Sigmoid colon (tissue), 7 donors: ENCODE measurements at places on chromosomes 13 and 19. TPM values are rescaled to one million over a fixed set of nuclear protein-coding genes. Genes with fewer than 3 reads are reported as not detected.

Gene FGF14
- 1.2 TPM for total RNA-seq

Gene SBK3
- 0.36 TPM for total RNA-seq

Gene SERTM1
- total RNA-seq = 0.36 TPM

Gene TNNI3
- not detected for total RNA-seq

Gene CLN5
- total RNA-seq = 25.5 TPM

Gene ZNF649
- 10.5 TPM for total RNA-seq

Gene IL12RB1
- 2.2 TPM for total RNA-seq

GRCh38 chr13:71021825-71022422 lies 845.1 kb downstream of the DACH1 start:
- no peak for DNase-seq

- no peak for DNase-seq
Observed at GRCh38 chr19:42081584-42082203, 5.7 kb downstream of the ZNF574 start.

GRCh38 chr13:33615436-33615835 lies 202.5 kb upstream of the RFC3 start:
- DNase-seq = no peak

- DNase-seq = peak; percentile 83
Observed at GRCh38 chr13:32426990-32427851, 709 bp downstream of the N4BP2L1 start.

- DNase-seq = no peak
Observed at GRCh38 chr19:3054972-3055740, 7.1 kb downstream of the TLE5 start.

DNA sequence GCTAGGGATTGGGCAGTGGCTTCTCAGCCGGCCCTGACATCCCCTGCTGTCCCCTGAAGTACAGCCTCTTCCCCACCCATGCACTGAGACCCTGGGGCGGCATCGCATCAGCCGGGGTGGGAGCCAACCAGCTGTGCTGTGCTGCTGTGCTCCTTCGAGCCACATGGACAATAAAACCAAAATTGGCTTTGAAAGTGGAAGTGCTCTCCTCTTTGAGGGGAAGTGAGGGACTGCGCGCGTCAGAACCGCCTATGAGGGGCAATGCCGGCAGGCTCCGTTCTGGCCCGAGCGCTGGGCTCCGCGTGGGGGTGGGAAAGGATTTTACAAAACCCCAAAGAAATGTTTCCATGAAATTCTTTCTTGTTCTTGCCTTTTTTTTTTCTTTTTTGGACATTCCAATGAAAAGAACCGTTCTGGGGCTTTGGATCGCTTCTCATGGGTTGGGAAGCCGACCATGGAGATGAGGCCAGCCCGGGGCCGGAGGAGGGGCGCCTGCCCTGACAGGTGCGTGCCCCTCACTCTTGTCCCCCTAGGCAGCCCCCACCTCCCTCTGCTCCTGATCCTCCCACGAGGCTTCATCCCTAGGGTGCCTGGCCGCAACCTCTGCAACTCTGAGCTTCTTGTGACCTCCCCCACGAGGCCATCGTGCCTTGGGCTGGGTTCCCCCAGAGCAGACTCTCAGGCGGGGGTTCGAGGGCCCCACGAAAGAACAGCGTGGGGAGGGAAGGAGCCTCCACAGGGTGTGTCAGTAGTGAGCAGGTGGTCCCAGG lies 22.6 kb downstream of the KLHL26 start:
- no peak for DNase-seq

DNA sequence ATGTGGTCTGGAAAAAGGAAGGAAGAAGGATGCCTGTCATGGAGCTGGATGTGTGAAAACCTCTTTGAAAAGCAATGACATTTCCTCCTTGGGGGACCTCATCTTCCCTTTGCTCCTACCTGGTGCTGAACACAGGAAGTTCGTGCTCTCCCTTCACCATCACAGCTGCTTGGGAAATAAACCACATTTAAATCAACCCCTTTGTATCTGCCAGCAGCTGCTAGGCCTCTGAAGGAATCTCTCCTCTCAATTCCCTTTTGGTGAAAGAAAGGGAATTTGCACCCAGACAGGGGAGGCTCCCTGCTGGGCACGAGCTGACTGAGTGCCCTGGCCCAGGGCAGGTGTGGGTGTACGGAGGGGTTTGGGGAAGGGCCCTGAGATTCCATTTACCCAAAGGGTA lies 437.7 kb downstream of the TSHZ3 start:
- no peak for DNase-seq

GRCh38 chr13:23928985-23929384 lies 31.7 kb upstream of the C1QTNF9B start:
- DNase-seq = no peak

DNA sequence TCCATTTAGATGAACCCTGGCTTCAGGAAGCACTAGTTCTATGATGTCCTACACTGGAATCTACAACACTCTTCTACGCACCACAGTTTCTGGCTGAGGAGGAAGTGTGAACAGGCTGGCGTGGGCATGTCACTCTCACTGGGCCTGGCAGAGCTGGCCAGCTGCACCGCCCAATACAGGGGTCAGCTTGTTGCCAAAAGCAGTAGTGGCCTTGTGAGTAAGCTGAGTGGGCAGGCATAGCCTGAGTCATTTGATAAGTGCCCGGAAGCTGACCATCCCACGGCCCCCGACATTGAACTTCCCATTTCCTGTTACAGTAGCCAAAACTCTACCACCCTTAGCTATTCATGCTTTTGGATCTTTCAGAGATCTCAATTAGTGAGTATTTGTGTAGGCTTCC lies 240.9 kb upstream of the SERP2 start:
- DNase-seq = peak; percentile 74

- no peak for DNase-seq
Observed at GRCh38 chr13:37481011-37481884, 117.3 kb downstream of the POSTN start.

DNA sequence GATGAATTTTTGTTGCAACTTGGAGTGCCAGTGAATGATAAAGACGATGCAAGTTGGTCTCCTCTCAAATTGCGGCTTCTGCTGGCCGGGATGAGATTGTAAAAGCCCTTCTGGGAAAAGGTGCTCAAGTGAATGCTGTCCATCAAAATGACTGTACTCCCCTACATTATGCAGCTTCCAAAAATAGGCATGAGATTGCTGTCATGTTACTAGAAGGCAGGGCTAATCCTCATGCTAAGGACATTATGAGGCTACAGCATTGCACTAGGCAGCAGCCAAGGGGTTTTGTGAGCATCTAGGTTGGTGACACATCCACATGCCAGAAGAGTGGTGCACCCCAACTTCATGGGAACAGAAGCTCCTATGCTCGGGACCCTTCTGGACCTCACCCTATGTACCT lies 22.2 kb upstream of the KLF5 start:
- no peak for DNase-seq

DNA sequence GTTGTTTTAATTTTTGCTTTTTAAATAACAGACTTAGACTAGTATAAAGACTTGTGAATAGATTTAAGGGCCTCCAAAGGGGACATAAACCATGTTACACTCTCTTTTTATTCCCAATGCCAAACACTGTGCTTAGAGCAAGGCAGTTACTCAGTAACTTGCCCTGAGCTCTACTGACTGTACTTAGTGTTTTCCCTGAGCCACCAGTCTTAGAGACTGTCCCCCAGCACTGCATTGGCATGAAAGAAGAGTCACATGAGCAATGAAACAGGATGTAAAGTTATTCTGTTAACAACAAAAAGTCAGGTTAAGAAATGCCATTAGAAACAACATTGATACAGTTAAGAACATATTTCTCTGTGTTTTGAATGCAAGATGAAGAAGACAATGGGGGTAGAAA lies 187.9 kb downstream of the TBC1D4 start:
- DNase-seq = no peak

GRCh38 chr13:43054803-43055802 lies 31.7 kb downstream of the DNAJC15 start:
- no peak for DNase-seq

DNA sequence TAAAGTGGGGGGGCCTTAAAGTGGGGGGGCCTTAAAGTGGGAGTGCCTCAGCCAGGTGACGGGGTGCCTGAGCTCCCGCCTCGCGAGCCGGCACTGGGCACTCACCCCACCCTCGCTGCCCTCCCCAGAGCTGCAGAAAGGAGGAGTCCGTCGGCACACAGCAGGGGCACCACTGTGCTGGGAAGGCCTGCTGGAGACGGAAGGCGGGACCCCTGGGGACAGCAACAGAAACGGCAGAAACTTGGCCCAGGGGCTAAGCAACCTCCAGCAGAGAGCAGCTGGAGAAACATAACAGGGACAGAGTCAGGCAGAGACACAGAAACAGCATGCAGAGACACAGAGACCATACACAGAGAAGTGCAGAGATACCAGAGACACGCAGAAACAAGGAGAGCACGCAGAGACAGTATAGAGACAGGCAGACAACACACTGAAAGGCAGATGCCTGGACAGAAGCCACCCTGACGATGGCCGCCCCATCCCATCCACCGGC lies 7.9 kb downstream of the CFD start:
- DNase-seq = no peak

DNA sequence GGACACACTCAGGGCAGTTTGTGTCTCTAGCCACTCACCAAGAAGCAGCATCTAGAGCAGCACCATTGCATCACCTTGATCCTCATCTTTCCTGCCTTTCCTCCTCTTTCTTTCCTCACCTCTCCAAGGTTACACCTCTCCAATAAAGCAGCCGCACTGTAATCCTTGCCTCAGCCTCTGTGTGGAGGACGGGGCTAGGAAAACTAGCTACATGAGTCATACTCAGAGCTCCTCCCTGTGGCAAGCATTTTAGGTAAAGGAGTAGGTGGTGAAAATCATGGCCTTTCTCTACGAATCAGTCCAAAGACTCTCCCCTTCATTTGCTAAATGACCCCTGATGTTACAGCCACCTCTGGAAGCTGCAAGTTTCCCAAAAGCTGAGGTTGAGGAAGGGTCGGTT lies 108.9 kb downstream of the DNAJC15 start:
- no peak for DNase-seq

DNA sequence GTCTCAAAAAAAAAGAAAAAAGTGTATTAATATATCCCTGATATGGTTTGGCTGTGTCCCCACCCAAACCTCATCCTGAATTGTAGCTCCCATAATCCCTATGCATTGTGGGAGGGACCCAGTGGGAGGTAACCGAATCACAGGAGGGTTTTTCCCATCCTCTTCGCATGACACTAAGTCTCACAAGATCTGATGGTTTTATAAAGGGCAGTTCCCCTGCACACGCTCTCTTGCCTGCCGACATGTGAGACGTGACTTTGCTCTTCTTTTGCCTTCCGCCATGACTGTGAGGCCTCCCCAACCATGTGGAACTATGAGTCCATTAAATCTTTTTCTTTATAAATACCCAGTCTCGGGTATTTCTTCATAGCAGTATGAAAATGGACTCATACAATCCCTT lies 17.7 kb downstream of the STK24 start:
- DNase-seq = peak; percentile 40

- DNase-seq = no peak
Observed at GRCh38 chr13:63305641-63306133, 1890.0 kb upstream of the PCDH20 start.

- no peak for DNase-seq
Observed at GRCh38 chr19:35207391-35207871, 21.1 kb downstream of the FAM187B start.

DNA sequence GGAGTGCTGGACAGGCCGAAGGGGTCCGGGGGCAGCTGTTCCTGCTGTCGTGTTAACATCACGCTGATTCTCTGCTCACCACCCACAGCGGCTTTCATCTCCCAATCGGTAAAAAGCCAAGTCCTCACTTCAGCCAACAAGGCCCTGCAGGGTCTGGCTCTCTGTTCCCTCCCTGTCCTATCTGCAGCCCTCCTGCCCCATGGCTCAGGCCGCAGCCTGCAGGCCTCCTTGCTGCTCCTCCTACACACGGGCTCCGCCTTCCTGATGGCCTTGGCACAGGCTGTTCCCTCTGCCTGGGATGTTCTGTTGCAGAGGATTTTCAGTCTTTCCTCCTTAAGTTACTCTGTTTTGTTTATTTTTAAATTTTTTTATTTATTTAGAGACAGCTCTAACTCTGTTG lies 22.2 kb downstream of the FUZ start:
- DNase-seq = peak; percentile 80

DNA sequence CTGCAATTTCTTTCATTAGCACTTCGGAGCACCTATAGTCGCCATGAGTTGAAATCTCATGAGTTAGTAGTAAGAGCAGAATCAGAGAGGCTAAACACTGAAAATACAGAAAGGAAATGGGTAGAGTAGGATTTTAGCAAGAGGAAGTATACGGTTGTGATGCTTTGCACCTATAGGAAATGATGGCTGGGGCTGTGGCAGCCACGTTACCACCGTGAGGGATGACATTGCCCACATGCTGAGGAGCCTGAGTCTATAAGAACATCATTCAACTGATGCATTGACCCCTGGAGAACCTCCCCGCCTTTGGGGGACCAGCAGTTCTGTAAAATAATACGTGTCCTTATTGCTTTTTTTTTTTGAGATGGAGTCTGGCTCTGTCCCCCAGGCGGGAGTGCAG lies 20.4 kb downstream of the FAM187B start:
- no peak for DNase-seq

GRCh38 chr13:87590518-87590917 lies 80.7 kb upstream of the SLITRK5 start:
- DNase-seq = no peak

DNA sequence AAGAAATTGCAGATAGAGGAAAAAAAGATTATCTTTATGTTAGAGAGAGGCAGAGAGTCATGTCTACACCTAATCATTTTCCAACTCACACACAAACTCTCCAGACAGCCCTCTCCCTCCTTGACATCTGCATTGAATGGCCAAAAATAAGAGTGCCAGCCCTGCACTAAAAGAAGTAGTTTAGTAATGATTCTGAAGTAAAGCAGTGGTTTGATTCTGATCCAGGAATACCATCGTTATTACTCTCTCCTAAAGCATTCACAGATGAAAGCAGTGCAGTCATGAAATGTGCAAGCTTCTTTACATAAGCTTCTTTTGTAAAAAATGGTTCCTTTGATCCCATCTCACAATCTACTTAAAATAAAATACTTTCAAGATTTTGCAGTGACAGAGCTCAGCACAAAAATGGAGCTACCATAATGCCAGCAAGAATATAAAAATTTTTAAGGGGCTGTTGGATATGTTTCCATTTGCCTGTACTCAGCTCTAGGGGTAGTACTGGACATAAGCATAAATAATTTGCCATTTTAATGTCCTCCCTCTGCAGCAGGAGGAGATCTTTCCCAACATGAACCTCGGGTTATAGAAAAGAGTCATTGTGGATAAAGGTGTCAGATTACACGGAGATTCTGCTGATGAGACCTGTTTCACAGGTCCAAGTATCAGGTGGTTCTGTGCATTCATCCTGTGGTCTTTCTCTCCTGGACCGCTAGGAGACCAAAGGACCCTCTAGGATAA lies 406.3 kb downstream of the DCT start:
- DNase-seq = no peak

- DNase-seq = no peak
Observed at GRCh38 chr19:41325640-41325946, 15.6 kb downstream of the CCDC97 start.

- DNase-seq = no peak
Observed at GRCh38 chr13:67238861-67239260, 8.7 kb upstream of the PCDH9 start.

GRCh38 chr19:46806656-46807055 lies 18.3 kb upstream of the SLC1A5 start:
- DNase-seq = no peak

- DNase-seq = no peak
Observed at GRCh38 chr19:57558525-57558924, 1.1 kb downstream of the ZNF550 start.

- no peak for DNase-seq
Observed at GRCh38 chr13:22081430-22081829, 410.6 kb downstream of the FGF9 start.
